ENCODE measurements at places on chromosomes 12 and 14.
A peak's percentile ranks its signal among the peaks of the same experiment; 100 is the strongest.

DNA sequence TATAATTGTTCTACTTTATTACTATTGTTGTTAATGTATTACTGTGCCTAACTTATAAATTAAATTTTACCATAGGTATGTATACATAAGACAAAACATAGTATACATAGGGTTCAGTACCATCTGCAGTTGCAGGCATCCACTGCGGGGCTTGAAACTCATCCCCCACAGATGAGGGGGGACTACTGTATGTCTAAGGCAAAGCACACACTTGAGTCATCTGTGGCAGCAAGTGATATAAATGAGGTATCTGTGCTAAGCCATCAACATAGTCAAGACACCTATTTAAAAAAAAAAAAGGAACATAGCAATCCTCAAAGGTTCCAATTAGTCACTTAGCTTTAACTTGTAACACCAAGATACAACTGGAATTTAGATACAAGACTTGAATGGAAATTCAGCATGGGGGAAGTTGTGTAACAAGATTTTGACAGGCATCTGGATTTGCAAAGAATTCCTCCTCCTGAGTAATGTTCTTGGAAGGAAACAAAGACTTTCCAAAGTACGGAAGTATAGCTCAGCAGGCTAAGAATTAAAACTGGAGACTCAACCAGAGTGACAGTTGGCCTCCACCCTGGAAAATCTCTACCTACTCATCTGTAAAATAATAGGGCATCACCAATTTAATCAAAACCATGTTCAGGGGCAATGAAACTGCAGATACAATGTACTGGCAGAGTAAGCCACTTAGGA, 14.9 kb downstream of the DCAF5 start:
- no peak for DNase-seq

DNA sequence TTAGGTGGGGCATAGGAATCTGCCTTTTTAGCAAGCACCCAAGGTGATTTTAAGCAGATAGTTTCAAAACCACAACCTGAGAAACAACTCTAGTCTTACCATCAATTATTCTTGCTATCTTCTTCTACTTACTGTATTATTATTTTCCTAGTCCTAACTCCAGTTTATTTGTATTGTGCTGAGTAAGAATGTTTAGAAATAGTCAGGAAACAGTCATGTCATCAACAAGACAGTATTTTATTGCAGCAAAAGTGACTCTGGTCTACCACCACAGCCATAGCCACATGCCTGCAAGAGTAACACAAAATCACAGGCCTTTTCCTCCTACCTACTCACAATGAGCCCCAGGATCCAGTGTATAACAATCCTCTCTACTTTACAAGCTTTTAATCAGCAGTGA, 46.3 kb upstream of the FLRT2 start:
- no peak for DNase-seq

DNA sequence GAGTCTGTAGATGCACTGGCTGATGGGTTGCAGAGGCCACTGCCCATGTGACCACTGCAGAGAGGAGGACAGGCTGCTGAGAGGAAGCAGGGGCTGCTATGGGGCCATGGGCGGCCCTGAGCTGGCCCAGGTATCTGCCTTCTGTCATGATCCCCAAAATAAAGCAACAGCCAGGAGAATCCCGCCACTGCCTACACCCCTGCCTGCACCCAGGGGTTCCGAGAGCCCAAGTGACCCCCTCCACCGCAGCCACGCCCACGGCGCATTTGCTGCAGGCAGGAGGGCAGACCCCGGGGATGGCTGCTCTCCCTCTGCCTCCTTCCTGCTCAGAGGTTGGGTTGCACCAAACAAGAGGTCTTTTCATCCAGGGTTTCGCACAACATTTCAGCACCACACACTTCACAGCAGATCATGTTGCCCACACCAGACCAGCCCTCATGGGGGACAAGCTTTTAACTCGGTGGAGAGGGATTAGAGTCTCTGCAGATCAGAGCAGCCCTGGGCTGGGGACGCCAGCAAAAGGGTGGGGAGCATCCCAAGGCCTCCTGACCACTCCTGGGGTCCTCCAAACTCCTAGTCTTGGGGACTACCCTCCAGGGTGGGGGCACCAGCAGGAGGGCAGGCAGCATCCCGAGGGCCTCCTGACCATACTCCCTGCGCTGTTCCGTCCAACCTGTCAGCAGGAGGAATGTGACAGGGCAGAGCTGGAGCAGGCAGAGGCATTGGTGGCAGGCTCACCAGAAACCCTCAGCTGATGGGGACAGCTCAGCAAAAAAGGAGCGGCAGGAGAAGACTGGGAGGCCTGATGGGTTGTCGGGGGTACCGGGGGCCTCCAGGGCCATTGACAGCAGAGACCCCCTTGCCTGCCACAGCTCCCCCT, 14.1 kb downstream of the CCDC85C start:
- no peak for DNase-seq

DNA sequence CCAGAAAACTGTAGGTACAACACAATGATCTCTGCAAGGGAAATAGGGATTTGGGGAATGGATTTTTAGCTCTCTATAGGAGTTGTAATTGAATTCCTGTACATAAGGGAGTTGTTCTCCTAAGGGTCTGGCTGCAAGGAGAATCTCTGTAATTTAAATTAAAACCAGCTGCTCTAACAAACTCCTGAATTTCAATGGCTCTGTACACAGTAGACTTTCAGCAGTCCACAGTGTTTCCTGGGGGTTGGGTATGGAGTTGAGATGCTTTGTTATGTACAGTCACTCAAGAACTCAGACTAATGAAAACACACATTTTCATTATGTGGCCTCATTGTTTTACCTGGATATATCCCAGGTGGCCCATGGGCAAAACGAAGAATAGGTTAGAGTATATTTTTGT, 93.2 kb downstream of the NAV3 start:
- DNase-seq: no peak

DNA sequence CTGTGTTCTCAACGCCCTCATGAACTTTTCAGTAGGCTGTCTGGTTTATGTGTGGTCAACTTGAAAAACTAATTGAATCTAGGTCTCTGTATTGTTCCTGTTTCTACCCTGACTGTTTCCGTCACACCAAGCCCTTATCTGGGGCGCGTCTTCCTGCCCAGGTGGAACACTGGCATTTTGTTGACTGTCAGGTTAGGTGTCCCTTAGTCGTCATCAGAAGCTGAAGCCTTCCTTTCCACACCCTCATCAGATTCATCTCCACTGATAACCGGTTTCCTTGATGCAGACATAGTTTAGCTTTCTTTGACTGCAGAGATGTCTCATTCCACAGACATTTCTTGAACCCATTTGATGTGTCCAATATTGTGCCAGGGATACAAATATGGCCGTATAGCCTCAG, 96.5 kb downstream of the DUSP16 start:
- no peak for DNase-seq

DNA sequence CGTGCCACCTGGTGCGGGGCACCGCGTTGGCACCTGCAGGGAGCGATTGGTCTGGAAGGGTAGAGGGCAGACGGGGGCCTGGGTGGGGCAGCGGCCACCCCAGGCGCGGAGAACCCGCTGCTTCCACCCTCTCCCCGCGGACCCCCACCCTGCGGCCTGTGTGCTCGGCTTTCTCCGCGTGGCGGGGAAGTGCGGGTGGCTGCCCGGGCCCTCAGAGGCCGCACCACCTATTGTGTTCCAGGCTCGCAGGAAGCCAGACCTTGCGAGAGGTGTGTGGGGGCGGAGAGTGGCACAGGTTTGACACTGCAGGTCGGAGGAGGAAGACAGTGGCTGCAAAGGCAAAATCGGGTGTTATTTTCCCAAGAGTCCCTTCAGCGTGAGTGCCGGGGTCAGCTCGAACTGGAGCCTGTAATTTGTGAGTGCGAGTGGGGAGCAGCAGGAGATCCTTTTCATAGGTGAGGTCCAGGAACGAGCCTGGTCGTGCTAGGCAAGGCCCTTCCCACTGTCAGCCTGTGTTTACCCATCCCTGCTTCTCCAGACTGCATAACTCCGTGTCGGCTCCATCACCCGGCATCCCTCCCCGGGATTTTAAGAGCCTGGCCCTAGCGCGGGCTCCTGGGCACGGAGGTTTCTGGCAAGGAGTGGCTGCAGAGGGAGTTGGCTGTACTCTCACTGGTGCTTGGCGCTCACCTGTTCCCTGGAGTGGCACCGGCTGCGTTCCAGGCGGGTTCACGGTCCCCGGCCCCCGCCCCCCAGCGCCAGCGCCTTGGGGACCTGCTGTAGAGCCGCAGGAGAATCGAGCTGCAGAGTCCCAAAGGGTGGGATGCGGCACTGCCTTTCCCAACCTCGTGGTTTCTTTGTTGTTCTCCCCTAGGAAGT, 935 bp downstream of the TBC1D30 start:
- no peak for DNase-seq

DNA sequence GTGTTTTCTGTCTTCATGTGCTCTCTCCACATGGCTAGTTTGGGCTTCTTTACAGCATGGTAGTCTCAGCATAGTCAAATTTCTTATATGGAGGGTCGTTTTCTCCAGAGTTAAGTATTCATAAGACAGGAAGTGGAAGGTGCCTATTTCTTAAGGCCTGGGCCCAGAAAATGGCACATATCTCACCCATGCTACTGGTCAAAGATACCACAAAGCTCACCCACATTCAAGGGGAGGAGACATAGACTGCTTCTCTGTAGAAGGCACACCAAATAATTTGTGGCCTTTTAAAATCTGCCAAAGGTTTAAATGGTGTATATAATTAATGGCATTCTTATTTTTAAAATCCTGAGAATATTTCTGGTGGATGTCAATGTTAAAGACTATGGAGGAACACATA, 44.8 kb downstream of the CCDC91 start:
- peak; percentile 75 for DNase-seq

DNA sequence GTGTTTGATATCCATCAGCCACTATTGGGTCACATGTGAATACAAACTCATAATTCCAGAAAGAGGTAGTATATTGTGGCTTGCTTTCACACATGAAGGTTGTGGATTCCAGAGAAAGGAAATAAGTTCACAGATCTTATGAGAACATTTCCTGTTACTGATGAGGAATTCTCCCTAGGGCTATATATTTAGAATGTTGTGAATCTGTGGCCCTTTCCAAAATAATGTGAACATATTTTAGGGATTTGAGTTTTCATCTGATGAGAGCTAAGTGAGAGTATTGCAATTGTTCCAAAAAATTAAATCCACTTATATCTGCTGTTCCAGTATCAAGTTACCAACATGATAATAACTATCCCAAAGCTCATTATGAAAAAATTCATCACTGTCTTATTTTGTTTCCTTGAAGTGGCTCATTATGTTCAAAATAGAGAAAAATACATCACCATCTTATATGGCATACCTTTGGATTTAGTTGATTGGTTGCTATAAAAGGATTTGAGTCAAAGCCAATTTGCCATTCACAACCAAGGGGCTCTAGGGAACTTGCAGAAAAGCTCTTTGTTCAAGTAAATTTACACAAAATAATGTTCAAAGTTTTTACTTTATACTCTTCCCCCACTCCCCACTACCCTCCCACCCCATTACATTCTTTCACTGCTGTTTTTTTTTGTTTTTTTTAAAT, 76.3 kb downstream of the MYRFL start:
- no peak for DNase-seq

GRCh38 chr14:53663709-53664108, 292.9 kb downstream of the BMP4 start:
- DNase-seq: no peak

GRCh38 chr12:94589591-94590001, 60.8 kb downstream of the TMCC3 start:
- no peak for DNase-seq

DNA sequence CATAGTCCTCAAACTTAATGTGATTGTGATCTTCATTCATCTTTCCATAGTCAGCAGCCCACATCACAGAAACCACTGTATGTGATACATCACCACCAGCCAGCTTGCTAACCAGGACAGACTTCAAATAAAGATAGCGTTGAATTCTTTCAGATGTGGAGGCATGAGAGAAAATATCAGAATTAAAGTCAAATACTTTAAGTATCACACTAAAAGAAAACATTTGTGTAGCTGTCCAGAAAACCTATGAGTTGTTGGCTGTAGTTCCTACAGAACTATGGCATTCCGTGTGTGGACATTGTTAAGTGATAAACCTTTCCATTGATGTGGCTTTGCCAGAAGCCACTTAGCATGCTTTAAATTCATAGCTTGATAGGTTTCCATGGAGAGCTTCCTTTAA, 105.1 kb downstream of the LLPH start:
- DNase-seq: no peak
